ENCODE measurements at places on chromosomes 12 and 14.

- no peak for DNase-seq
These were observed 416.0 kb downstream of the LRIG3 start for GRCh38 chr12:58504143-58504938.

DNA sequence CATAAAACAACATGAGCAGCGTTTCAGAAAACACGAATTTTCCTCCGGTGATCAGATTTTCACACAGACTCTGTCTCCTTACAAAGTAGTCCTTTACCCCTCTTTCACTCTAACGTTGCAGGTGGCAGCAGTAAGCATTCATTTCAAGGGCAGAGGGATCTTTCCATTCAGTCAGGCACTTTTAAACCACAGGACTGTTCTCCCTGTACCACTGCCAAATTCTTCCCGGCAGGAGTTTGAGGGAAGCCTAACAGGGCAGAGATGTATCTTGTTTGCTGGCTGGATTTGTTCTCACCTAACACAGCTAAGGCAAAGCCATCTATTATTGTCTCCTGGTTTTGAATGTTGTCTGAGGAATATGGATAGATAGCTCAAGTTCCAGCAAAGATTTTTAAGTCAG, 1187.3 kb upstream of the SEL1L start:
- DNase-seq, result no peak

DNA sequence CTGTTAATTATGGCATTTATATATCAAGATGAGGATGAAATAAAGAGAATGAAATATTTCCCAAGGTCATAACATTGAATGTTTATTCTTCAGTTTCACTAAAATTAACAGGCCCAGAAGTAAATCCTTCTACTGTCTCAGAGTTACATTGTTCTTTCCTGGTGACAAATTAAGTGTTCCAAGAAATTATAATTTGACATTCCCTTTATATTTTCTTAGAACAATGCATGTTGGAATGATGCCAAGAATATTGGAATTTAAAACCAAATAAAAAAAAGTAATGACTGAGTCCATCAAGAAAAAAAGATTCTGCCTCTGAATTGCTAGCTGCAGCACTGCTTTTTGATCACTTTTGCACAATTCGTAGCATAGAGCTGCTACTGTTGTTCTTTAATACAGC, 152.1 kb downstream of the METTL25 start:
- no peak for DNase-seq

GRCh38 chr14:87705439-87705896, 287.5 kb downstream of the GALC start:
- DNase-seq, result no peak

- DNase-seq, result no peak
These were observed 456.9 kb downstream of the BCAT1 start for GRCh38 chr12:24491968-24492367.

DNA sequence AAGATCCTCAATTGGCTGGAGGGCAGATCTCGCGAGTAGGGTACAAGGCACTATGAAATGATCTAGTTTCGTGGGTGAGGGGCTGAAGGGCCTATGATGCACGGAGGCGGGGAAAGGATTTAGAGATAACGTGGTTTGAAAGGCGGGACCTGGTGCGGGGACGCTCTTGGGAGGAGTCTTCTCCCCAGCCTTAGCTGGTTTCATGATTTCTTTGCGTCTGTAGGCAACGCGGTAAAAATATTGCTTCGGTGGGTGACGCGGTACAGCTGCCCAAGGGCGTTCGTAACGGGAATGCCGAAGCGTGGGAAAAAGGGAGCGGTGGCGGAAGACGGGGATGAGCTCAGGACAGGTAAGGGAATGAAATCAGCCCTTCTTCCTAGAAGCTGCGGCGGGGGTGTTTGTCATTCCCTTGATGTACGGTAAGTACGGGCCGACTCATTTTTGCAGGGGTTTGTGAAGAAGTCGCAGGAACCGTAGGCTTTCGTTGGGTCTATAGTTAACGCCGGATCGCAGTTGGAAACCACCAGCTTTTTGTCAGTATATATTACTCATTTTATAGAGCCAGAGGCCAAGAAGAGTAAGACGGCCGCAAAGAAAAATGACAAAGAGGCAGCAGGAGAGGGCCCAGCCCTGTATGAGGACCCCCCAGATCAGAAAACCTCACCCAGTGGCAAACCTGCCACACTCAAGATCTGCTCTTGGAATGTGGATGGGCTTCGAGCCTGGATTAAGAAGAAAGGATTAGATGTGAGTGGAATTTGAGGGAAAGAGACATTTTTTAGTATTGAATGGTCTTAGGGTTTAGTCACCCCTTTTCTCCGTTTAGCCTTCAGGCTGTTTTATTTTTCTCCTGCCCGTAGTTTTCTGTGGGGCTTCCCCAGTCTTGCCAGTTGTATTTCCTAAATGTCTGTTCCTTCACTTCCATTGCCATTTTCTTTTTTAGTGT, 602 bp downstream of the APEX1 start:
- DNase-seq, result no peak

GRCh38 chr12:9940375-9940774, 8.2 kb upstream of the CLEC2A start:
- peak; percentile 63 for DNase-seq

DNA sequence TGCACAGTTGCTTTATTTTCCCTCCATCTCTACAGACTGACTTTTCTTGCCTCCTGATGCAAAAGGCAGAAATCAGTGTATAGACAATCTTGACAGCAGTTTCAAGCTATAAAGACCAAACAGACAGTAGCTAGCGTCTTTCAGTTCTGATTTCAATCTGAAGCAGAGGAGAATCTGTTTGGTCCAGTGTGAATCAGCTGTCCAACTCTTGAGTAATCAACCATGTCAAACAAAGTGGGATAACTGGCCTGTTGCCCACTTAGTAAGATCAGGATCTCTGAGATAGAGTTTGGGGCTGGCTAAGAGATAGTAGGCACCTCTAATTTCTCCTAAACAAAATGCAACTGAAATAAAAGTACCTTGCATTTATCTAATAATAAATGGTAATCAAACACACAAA, 797.4 kb upstream of the FBXO33 start:
- DNase-seq, result no peak

DNA sequence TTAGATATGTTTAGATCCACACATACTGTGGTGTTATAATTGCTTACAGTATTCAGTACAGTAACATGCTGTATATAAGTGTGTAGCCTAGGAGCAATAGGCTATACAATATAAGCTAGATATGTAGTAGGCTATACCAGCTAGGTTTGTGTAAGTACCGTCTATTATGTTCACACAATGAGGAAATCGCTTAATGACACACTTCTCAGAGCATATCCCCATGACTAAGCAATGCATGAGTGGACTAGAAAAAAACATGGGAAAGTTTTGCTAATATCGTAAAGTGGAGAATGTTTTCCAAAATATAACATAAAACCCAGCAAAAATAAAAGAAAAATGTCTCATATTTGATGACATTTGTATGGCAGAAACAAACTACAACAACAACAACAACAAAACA, 27.3 kb downstream of the AKAP3 start:
- DNase-seq, result no peak

DNA sequence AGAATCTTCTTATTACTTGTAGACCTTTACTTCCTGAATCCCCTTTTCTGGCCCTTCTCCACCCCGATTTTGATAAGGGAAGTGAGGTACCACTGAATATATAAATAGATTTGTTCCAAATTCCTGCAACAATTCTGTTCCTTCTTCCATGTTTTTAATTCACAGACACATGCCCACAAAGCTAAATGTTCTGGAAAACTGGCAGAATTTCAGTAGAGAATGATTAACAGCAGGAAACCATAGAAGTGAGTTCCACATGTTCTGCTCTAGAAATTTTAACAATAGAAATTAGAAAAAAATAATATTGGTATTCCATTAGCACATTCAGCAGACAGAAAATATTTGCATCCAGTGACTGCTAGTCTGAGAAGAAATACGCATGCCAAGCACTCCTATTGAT, 139.6 kb downstream of the SLC2A13 start:
- DNase-seq, result no peak

- DNase-seq, result no peak
These were observed 965.3 kb downstream of the AACS start for GRCh38 chr12:126030573-126030972.

GRCh38 chr12:11555743-11556625, 93.5 kb upstream of the ETV6 start:
- DNase-seq, result peak; percentile 62

DNA sequence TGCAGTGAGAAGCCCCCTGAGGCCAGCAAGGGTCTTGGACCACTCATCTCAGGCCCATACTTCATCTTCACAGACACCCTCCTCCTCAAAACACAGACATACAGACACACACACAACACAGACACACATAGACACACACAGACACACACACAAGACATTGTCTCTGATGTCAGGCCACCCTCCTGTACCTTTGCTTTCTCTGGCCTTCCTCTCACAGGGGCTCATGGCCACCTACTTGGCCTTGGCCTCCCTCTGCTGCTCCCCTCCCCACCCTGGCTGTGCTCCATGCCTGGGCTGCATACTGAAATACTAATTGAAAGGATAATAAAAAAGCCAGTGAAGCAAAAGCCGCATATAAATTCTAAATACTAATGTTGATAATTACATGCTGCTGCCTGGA, 1.6 kb upstream of the SYNDIG1L start:
- no peak for DNase-seq
